Suppressor macrophage (primary cell): ENCODE measurements at places on chromosomes 12 and 14.

- DNase-seq, result no peak
Measured at GRCh38 chr12:53057816-53058500, 8.1 kb downstream of the TNS2 start.

- no peak for DNase-seq
Measured at GRCh38 chr12:15741082-15741481, 48.1 kb downstream of the EPS8 start.

DNA sequence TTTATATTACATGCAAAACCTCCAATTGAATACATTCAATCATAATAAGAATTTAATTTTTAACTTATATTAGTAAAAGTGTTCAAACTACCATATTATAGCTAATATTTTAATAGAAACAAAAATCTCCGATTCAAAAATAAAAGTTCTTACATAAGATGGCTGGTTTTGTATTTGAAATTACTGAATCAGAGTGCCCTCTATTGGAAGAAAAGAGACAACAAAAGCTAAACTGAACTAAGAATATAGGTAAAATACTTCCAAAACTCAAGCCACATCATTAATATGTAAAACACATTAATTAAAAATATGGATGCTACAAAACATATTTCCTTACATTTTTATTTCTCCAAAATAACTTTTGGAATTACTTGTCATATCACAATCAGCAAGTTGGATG is 120.3 kb downstream of the GARIN6 start:
- DNase-seq, result no peak

DNA sequence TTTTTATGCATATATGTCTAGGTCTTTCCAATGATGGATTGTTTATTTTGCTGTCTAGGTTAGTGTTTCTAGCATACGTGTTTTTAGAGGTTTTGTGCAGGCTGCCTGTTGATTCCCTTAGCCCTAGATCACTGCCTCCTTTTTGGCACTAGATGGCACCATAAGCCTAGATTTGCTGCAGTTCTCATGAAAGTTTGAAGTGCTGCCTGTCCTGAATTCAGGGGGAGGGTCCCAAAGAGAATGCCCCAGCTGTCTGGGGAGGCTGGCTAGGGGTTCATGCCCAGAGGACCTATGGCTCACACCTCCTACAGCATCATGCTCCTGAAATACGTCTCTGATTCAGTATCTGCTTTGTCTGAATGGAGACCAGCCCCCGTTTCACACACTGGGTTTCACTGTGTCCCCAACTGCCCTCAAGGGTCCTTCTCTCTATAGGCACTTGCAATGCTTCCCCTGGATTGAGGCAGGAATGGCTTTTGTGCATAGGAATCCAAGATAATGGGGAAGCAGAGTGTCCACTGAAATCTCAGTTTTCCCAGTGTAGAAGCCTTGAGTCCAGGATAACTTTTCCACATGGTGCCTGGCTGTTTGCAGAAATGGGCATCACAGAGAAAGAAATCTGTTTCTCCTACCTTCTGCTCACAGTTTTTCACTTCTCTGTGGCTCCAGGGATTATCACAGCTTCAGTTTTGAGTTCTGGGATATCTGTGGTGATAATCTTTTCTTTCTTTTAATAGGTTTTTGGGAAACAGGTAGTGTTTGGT is 14.2 kb upstream of the TXNRD1 start:
- peak; percentile 73 for DNase-seq

GRCh38 chr12:108587826-108588225 is 10.1 kb downstream of the TMEM119 start:
- DNase-seq, result no peak
